ENCODE measurements at places on chromosomes 13 and 19. TPM values are rescaled to one million over a fixed set of nuclear protein-coding genes. Genes with fewer than 3 reads are reported as not detected.

DNA sequence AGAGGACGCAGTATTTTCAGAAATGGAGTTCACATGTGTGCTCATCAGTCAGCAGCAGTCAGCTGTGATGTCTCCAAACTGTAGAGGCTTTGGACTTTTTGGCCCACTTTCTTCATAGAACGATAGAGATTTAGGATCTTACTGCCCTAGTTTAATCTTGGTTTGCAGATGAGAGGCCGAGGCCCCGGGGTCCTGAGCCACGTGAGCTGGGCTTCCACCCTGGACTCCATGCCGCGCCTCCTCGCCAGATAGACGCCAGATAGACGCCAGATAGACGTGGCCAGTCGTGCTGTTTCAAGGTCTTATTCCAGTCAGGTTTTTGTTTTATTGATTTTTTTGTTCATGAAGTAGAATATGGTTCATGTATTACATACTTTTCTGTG is 11.7 kb upstream of the MCF2L start:
- no peaks in the 10 kb centered on the region for H3K4me1 ChIP-seq
- H3K36me3 ChIP-seq: no peaks in the 10 kb centered on the region
- no peaks in the 10 kb centered on the region for H3K27me3 ChIP-seq
- H3K4me3 ChIP-seq: no peak overlapping the region
- no peak for DNase-seq

- no peaks in the 10 kb centered on the region for H3K4me1 ChIP-seq
- H3K27me3 ChIP-seq: no peaks in the 10 kb centered on the region
- no peak overlapping the region for H3K4me3 ChIP-seq
- H3K36me3 ChIP-seq: no peaks in the 10 kb centered on the region
Measured at GRCh38 chr19:53792721-53793433, 31.2 kb downstream of the NLRP12 start.

- no peak for DNase-seq
- H3K4me1 ChIP-seq: no peaks in the 10 kb centered on the region
- no peak overlapping the region for H3K4me3 ChIP-seq
- H3K27me3 ChIP-seq: peaks cover 3% of the 10 kb centered on the region
Measured at GRCh38 chr13:25717666-25718197, 334.1 kb downstream of the SHISA2 start.

DNA sequence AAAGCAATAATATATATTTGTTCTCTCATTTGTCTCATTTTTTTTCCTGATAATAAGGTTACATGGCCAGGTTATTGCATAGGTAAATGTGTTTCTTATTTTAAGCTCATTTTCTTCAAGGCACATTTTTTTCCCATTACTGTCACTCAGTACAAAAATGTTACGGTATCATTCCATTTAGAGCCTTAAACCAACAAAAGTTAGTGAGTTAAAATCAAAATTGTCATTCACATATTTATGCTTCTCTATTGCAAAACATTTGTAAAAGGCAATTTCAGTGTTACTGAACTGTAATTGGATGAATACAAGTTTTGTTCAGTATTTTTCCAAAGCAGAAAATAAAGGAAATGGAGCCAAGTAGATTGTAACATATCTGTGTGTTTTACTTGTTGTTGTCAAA is 117.6 kb upstream of the MAB21L1 start:
- no peaks in the 10 kb centered on the region for H3K27me3 ChIP-seq
- no peak overlapping the region for H3K27ac ChIP-seq
- no peaks in the 10 kb centered on the region for H3K4me1 ChIP-seq

DNA sequence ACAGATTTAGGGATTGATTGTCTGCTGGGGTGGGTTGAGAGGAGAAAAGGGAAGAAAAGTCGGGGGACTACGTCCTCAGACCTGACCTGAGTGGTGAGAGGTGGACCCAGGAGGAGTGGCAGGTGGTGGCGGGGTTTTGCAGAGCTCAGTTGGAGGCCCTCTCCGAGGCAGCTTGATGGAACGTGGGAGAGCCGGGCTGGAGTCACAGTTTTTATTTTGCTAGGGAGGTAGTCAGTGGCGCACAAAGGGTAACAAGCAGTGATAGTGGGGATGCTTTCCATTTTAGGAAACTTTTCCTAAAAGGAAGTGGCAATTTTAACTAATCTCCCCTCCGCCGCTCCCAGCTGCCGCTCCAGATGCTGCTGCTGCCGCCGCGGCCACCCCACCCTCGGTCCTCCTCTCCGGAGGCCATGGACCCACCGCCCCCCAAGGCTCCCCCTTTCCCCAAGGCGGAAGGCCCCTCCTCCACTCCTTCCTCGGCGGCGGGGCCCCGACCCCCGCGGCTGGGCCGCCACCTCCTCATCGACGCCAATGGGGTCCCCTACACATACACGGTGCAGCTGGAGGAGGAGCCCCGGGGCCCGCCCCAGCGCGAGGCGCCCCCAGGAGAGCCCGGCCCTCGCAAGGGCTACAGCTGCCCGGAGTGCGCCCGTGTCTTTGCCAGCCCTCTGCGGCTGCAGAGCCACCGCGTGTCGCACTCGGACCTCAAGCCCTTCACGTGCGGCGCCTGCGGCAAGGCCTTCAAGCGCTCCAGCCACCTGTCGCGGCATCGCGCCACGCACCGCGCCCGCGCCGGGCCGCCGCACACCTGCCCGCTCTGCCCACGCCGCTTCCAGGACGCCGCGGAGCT is 1.1 kb upstream of the ZNF581 start:
- H3K4me3 ChIP-seq: peak overlapping the region; percentile 93
- H3K4me1 ChIP-seq: peaks cover 50% of the 10 kb centered on the region
- H3K27ac ChIP-seq: peak overlapping the region; percentile 96
- peaks cover 25% of the 10 kb centered on the region for H3K36me3 ChIP-seq
- no peaks in the 10 kb centered on the region for H3K27me3 ChIP-seq
- peak; percentile 47 for DNase-seq

DNA sequence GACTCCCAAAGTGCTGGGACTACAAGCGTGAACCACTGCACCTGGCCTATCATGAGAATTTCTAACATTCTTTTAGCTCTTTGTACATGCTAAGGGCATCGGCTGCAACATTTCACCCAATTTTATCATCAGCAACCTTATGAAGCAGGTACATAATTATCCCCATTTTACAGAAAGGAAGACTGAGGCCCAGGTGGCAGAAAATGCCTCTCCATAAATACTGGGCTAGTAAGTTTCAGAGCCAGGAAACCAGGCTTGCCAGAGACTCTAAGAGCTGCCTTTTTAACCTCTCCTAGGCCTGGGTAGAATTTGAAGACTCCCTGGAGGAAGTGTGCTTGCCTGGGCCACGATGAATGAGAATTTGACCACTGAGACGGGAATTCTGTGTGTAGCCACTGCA is 2.2 kb downstream of the ERCC2 start:
- H3K27ac ChIP-seq: no peak overlapping the region
- no peaks in the 10 kb centered on the region for H3K27me3 ChIP-seq
- peaks cover 5% of the 10 kb centered on the region for H3K4me1 ChIP-seq
- H3K36me3 ChIP-seq: peaks cover 1% of the 10 kb centered on the region

- H3K27ac ChIP-seq: no peak overlapping the region
- H3K36me3 ChIP-seq: no peaks in the 10 kb centered on the region
- DNase-seq: no peak
- no peak overlapping the region for H3K4me3 ChIP-seq
- no peaks in the 10 kb centered on the region for H3K4me1 ChIP-seq
Measured at GRCh38 chr19:11363881-11364280, 8.6 kb downstream of the PLPPR2 start.

GRCh38 chr13:30868799-30869470 is 37.1 kb upstream of the MEDAG start:
- peaks cover 3% of the 10 kb centered on the region for H3K4me1 ChIP-seq
- no peak for DNase-seq
- no peak overlapping the region for H3K27ac ChIP-seq
- peaks cover 8% of the 10 kb centered on the region for H3K27me3 ChIP-seq
- H3K4me3 ChIP-seq: no peak overlapping the region

- H3K4me1 ChIP-seq: peaks cover 4% of the 10 kb centered on the region
- H3K27ac ChIP-seq: no peak overlapping the region
- peaks cover under 1% of the 10 kb centered on the region for H3K36me3 ChIP-seq
- peaks cover 42% of the 10 kb centered on the region for H3K27me3 ChIP-seq
Measured at GRCh38 chr19:50663482-50663790, 14.2 kb downstream of the C19orf81 start.

DNA sequence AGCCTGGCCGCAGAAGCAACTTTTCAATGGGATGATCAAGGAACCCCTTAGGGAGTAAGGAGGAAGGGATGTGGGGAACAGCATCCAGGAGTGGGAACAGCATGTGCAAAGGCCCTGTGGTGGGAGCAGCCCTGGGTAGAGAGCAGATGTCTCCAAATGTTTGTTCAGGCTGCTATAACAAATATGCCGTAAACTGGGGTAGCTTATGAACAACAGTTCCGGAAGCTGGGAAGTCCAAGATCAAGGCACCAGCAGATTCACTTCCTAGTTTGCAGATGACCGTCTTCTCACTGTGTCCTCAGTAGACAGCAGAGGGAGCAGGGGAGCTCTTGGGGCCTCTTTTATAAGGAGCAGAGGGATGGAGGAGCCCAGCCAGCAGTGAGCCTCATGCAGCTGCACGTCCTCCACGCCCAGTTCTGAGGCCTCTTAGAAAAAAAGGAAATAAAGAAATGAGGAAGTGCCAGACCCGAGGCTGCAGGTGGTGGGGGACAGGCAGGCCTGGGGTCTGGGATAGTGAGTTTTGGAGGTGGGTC is 4.2 kb upstream of the LRRC25 start:
- peaks cover 7% of the 10 kb centered on the region for H3K27me3 ChIP-seq
- H3K36me3 ChIP-seq: no peaks in the 10 kb centered on the region
- DNase-seq: no peak
- H3K27ac ChIP-seq: no peak overlapping the region
- H3K4me1 ChIP-seq: peaks cover 4% of the 10 kb centered on the region
- H3K4me3 ChIP-seq: no peak overlapping the region

DNA sequence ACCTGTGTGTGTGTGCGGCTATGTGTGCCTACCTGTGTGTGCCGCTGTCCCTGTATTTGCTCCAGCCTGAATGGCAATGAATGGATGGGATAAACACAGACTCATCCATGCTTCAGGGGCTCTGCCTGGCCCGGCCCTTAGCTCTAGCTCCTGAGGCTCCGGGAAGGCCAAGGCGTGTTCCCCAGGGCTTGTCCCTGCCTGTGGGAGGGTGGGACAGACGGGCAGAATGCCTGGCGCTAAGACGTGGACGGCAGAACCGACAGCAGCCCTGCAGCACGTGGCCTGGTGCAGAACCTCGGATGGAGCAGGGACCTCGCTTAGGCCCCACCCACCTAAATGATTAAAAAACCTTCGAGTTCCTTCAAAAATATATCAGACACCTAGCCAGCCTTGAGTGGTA is 57.8 kb upstream of the C13orf46 start:
- H3K4me3 ChIP-seq: no peak overlapping the region
- no peaks in the 10 kb centered on the region for H3K27me3 ChIP-seq
- H3K36me3 ChIP-seq: peaks cover 11% of the 10 kb centered on the region
- H3K27ac ChIP-seq: no peak overlapping the region

GRCh38 chr13:83881917-83882605 is at the start of gene SLITRK1:
SLITRK1 (minus strand) TSS chr13:83882474; CDS start chr13:83881507, 967 bp downstream.
- no peaks in the 10 kb centered on the region for H3K36me3 ChIP-seq
- no peak within 1 kb of the TSS for H3K4me3 ChIP-seq
- H3K4me1 ChIP-seq: peaks cover 10% of the 10 kb centered on the region
- no peak within 1 kb of the TSS for H3K27ac ChIP-seq

DNA sequence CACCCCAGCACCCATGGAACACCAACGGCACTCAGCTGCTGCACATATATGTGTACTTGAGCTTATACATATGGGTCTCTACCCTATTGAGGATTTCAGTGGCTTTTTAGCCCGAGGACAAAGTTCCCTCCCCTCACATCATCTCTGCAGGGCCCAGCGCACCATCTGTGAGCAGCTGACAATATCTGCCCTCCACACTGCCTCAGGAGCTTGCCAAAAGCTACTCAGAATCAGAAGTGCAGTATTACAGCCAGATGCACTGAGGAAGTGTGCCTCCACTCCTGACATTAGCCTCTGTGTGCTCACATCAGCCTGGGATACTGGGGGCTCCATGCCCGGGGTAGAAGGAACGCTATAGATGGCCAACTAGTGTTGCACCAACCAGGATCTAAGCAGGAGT is 903.9 kb downstream of the UQCRFS1 start:
- no peaks in the 10 kb centered on the region for H3K4me1 ChIP-seq
- H3K36me3 ChIP-seq: no peaks in the 10 kb centered on the region
- H3K27me3 ChIP-seq: no peaks in the 10 kb centered on the region
- H3K4me3 ChIP-seq: no peak overlapping the region
- no peak for DNase-seq
- H3K27ac ChIP-seq: no peak overlapping the region

- H3K36me3 ChIP-seq: peaks cover 1% of the 10 kb centered on the region
- H3K27ac ChIP-seq: no peak overlapping the region
- DNase-seq: no peak
- peaks cover 42% of the 10 kb centered on the region for H3K4me1 ChIP-seq
- H3K27me3 ChIP-seq: no peaks in the 10 kb centered on the region
Measured at GRCh38 chr13:36342715-36343114, 3.5 kb downstream of the SPART start.

- H3K36me3 ChIP-seq: no peaks in the 10 kb centered on the region
- no peak for DNase-seq
- no peaks in the 10 kb centered on the region for H3K27me3 ChIP-seq
- no peaks in the 10 kb centered on the region for H3K4me1 ChIP-seq
- H3K27ac ChIP-seq: no peak overlapping the region
- no peak overlapping the region for H3K4me3 ChIP-seq
Measured at GRCh38 chr19:15643387-15643786, 2.7 kb downstream of the CYP4F3 start.

GRCh38 chr13:77896977-77897376 is 21.7 kb downstream of the EDNRB start:
- no peaks in the 10 kb centered on the region for H3K36me3 ChIP-seq
- H3K27ac ChIP-seq: no peak overlapping the region
- H3K4me1 ChIP-seq: no peaks in the 10 kb centered on the region

DNA sequence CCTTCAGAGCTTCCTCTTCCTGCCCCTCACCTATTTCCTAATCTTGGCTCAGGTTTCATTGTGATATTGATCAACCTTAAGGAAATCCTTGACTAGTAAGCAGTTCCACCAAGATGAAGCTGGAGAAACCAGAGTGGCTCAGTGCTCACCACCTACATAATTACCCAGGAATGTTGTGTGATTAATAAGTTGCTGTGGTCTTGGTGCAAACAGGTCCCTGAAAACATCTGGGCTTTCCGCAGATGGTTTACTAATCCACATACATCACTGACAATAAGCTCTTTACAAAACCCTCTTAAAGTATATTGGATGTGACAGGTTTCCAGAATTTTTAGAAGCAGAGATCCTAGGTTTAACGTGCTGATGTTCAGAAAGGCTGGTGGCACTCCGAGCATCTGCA is 8.6 kb upstream of the SERP2 start:
- no peaks in the 10 kb centered on the region for H3K4me1 ChIP-seq
- peaks cover 7% of the 10 kb centered on the region for H3K27me3 ChIP-seq
- H3K27ac ChIP-seq: no peak overlapping the region
- no peaks in the 10 kb centered on the region for H3K36me3 ChIP-seq

The PBX4 gene
- total RNA-seq: 13.5 TPM

The FXYD3 gene
- total RNA-seq: not detected

The TEX101 gene
- not detected for total RNA-seq

The ADGRE3 gene
- total RNA-seq: not detected

The RUBCNL gene
- total RNA-seq: 3.6 TPM

The ZNF134 gene
- 6.9 TPM for total RNA-seq

The ZNF626 gene
- total RNA-seq: 8.2 TPM

The ELSPBP1 gene
- not detected for total RNA-seq

All from activated naive CD4-positive, alpha-beta T cell treated with anti-CD3 and anti-CD28 coated beads for 36 hours (primary cell).